ENCODE measurements at places on chromosomes 13 and 19. TPM values are rescaled to one million over a fixed set of nuclear protein-coding genes. Genes with fewer than 3 reads are reported as not detected.

DNA sequence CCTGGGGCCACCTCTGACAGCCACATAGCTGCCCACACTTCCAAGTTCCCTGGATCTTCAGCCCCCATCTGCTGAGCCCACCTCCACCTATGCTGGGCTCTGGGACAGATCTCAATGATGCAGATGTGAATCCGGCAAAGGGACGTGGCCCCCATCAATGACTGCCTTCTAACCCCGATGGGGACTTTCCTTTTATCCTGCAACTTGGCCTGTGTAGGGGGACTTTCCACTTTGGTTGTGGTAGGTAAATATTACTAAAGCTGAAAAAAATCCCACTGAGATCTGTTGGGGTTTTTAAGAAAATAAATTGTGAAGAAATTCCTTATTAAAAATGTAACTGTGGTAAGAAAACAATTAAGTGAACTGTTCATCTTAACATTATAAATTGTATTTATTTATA lies 20.8 kb upstream of the ASPDH start:
- no peaks in the 10 kb centered on the region for H3K4me1 ChIP-seq
- no peak overlapping the region for H3K4me3 ChIP-seq
- no peak overlapping the region for H3K27ac ChIP-seq
- H3K27me3 ChIP-seq = no peaks in the 10 kb centered on the region
- H3K36me3 ChIP-seq = no peaks in the 10 kb centered on the region

DNA sequence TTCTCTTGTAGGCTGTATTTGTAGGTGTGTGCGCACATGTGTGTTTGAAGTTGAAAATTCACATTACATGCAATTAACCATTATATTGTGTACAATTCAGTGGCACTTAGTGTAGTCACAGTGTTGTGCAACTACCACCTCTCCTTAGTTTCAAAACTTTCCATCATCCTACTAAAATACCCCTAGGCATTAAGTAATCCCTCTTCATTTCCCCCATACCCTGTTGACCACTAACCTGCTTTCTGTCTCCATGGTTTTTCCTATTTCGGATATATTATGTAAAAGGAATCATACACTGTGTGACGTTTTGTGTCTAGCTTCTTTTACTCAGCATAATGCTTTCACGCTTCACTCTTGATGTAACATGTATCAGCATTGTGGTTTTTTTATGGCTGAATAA lies 16.1 kb downstream of the LSM14A start:
- no peak overlapping the region for H3K4me3 ChIP-seq
- H3K27me3 ChIP-seq = no peaks in the 10 kb centered on the region
- no peak for DNase-seq
- no peak overlapping the region for H3K27ac ChIP-seq
- H3K36me3 ChIP-seq = peaks cover 19% of the 10 kb centered on the region

DNA sequence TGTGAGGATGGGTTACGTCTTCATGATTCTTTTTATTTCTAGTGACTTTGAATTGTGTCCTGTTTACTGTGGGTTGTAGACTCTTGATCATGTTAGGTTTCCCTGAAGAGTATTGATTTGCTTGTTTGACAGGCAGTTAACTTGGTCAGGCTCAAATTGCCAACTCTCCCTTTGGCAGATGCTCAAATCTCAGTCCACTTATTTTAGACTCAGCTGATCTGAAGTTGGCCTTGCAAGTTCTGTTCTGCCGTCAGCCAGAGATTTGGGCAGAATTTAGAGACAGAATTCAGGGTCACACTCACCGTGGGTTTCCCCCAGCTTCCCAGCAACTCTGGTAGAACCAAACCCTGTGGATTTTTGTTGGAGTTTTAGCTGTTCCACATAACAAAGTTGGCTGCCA lies 71.6 kb upstream of the TEX29 start:
- no peak for DNase-seq
- peaks cover 13% of the 10 kb centered on the region for H3K4me1 ChIP-seq
- no peak overlapping the region for H3K4me3 ChIP-seq
- H3K27ac ChIP-seq = no peak overlapping the region
- H3K36me3 ChIP-seq = peaks cover 40% of the 10 kb centered on the region
- no peaks in the 10 kb centered on the region for H3K27me3 ChIP-seq

Gene GPC5
- not detected for total RNA-seq

Gene OR10H1
- 0.09 TPM for total RNA-seq
